Mammary epithelial cell (primary cell): ENCODE measurements at places on chromosomes 2 and 18. TPM values are rescaled to one million over a fixed set of nuclear protein-coding genes. Genes with fewer than 3 reads are reported as not detected.

GRCh38 chr2:48032765-48033164 is 126.5 kb upstream of the FBXO11 start:
- DNase-seq = no peak

DNA sequence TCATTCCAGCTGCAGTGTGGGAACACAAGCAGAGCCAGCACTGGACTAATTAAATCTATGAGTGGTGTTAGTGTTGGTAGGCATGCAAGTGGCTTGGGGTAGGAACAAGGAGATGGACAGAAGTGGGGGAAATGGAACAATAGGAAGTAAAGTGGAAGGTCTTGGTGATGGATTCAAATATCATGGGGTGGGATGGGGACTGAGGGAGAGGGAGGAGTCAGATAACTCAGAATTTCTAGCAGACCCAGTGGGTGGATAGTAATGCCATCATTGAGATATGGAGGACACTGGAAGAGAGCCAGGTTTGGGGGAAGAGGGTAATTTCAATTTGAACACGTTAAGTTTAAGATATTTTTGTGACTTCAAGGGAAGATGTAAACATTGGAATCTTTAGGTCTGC is 2.9 kb upstream of the LNPK start:
- DNase-seq = no peak

GRCh38 chr18:35691625-35692024 is 110.1 kb downstream of the GALNT1 start:
- DNase-seq = no peak

- DNase-seq = no peak
These were observed 142.1 kb downstream of the PHLPP1 start for GRCh38 chr18:62857263-62857976.

- DNase-seq = no peak
These were observed 217.6 kb downstream of the CDH7 start for GRCh38 chr18:65968239-65969004.

- no peak for DNase-seq
These were observed 60.0 kb downstream of the PIKFYVE start for GRCh38 chr2:208326016-208326415.

DNA sequence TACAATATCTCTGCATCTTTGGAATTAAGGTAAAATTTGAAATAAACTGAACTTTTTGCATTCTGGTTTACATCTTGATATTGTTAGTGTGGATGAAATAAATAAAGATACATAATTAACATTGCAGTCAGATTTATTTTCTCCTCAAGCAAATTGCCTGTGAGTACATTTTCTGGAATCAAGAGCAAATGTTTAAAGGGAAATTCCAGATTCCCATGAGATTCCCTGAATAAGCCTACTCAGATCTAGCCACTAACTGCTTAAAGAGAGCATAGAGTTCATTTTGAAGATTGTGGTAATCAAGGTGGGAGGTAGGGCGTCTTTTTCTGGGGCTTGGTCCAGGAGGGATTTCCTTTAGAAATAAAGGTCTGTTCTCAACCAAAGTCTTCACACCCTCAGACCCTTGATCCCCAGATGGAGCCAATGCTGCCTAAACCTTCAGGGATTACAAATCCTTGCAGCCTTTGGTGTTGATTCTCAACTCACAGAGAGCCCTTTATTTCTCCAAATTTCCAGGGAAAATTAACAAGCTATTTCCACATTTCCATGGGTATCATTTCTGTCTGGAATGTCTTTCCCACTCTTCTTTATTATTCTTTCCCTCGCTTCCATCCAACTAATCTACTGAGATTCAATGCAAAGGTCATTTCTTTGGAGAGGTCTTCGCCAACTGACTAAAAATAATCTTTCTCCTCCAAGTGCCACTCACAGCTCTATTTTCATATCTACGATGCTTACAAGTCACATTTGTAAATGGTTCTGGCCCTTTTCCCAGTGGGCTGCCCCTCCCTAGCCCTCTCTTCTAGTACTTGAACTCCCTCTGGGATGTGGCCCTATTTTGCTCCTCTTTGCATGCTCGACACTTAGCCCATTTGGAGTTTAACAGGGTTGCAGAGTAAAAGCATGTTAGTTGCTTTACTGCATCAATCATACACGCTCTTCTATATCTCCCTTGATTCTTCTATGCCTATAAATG is 79.8 kb upstream of the SPATS2L start:
- DNase-seq = no peak

DNA sequence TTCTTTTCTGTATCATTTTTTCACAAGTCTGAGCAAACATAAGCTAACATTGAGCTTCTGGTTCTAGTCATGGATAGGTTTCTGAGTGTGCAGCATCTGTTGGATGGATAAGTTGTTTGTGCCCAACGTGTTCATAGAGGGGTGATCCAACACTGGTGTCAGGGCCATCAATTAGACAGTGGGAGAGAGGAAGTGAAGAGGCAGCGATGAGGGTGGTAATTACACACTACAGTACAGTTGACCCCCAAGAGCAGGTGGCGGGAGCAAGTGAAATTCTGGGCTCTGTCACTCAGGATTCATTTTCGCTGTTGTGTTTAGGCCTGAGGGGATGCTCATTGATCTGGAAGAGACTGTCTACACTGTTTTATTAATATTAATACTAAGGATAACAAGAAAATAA is 180.0 kb upstream of the CXCR4 start:
- no peak for DNase-seq

DNA sequence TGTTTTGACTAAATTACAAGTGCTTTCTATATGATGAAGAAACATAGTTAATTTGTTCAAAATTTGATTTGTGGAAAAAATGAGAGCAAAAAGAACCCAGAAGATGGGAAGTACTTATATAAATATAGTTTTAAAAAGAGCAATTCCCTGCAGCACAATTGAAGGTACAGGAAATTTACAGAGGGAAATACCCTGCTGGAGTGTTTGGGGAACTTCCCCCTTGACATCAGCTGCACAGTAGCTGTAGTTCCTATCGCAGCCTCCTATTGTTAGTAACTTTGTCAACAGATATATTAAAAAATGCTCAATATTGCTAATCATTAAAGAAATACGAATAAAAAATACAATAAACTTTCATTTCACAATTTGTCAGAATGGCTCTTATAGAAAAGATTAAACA is 1118.8 kb upstream of the ZEB2 start:
- no peak for DNase-seq

- no peak for DNase-seq
These were observed 724 bp downstream of the FTCDNL1 start for GRCh38 chr2:199850218-199850717.

- no peak for DNase-seq
These were observed 2.1 kb downstream of the MBP start for GRCh38 chr18:77130229-77131099.

- no peak for DNase-seq
These were observed 37.2 kb upstream of the THOC1 start for GRCh38 chr18:305003-305501.

- DNase-seq = peak; percentile 37
These were observed 41.9 kb upstream of the SCN9A start for GRCh38 chr2:166417669-166418068.

- no peak for DNase-seq
These were observed 70.1 kb downstream of the EPAS1 start for GRCh38 chr2:46367286-46367685.

- DNase-seq = no peak
These were observed 318.1 kb upstream of the NT5C1B start for GRCh38 chr2:18907508-18907907.

Gene IFIH1
- total RNA-seq = 6.7 TPM

Gene TOGARAM2
- not detected in 2 replicates for total RNA-seq

Gene VSNL1
- 5.0 and 20.0 TPM in 2 replicates for total RNA-seq

Gene CSRNP3
- 0.56 and 0.59 TPM in 2 replicates for total RNA-seq
